ENCODE measurements at places on chromosomes 5 and 9.

- no peak for DNase-seq
Observed at GRCh38 chr9:137974746-137975526, 97.4 kb downstream of the CACNA1B start.

GRCh38 chr5:61931236-61931635, 374.8 kb upstream of the KIF2A start:
- no peak for DNase-seq

DNA sequence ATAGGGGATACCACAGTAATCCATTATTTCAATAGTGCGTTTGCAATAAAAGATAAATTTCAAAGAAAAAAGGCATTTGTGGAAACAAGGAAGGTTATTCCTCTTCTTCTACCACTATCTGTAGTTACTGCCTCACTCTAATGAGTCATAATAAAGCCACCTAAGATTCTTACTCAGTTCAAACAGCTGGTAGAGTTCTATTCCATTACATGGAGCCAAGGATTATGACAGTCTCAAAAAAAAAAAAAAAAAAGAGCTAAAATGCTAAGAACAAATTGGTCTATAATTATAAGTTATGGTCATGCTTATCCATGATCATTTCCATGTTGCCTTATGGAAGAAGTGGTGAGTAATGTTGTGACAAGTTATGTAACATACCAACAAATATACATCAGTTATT, 46.3 kb downstream of the DENND1A start:
- no peak for DNase-seq

DNA sequence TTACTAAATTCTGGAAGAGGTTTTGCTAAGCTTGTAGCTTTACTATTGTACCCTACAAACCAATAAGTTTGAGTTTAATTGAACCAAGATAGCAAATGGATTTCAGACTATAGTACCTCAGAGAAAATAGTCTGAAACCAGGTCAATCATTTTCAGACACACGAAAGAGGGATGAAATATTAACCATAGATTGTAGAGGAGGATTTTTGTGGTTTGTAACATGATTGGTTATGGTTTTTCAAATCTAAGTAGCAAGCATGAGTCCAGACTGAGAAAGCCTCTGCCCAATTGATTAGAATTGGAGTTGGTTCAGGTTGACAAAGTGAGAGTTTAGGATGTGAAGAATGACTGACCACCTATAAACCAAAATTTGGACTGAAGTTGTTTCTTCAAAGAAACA, 562.7 kb upstream of the DMAC1 start:
- DNase-seq = no peak

DNA sequence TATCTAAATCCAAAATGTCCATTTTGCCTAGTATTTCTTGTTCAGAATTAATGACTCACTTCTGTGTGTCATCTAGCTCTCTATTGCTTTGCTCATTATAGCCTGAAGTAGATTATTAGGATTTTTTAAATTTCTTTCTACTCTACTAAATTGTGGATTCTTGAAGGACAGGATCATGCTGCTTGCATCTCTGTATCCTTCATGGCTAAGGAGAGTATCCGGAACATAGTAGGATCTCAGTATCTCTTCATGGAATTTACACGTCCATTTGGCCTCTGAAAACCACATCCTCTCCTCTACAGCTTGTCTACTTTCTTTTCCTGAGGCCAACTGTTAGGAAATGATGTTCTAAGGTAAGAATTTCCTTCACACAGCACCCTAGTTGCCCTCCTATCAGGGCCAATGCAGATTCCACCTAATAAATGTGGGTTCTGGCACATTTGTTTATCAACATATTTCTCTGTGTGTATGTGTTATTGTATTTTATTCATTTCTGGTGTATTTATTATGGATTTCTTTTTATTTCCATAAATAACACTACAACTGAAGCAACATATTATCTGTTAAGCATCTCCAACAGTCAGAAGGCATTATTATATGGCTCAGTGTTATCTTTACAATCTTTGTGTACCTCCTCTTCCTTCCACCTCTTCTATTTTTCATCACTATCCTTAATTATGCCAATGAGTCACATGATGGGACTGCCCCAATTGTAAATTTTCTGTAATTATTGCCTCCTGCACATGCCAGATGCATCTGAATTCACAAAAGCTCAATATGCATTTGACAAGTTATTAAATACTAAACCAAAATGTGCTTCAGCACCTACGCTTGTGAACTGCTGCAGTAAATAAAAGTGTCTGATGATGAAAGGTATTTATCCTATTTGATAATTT, 557.8 kb upstream of the TLE4 start:
- no peak for DNase-seq

GRCh38 chr5:91956738-91957137, 573.6 kb upstream of the ARRDC3 start:
- DNase-seq = no peak

GRCh38 chr9:73042155-73042554, 89.3 kb upstream of the ALDH1A1 start:
- no peak for DNase-seq

DNA sequence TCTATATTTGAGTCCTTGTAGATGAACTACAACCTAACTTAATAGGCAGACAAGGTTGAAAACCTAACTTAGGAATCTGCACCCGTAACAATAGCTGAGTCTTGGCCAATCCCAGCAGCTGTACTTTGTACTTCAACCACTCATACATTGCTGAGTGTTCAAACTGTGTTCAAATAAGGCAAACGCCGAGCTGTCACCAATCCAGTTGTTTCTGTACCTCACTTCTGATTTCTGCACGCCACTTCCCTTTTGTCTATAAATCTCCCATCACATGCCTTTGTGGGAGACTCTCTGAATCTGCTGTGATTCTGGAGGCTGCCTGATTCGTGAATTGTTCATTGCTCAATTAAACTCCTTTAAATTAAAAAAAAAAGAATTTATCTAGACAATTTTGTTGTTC, 167.8 kb upstream of the TUT7 start:
- DNase-seq = no peak
